ENCODE measurements at places on chromosomes 3 and 15.

DNA sequence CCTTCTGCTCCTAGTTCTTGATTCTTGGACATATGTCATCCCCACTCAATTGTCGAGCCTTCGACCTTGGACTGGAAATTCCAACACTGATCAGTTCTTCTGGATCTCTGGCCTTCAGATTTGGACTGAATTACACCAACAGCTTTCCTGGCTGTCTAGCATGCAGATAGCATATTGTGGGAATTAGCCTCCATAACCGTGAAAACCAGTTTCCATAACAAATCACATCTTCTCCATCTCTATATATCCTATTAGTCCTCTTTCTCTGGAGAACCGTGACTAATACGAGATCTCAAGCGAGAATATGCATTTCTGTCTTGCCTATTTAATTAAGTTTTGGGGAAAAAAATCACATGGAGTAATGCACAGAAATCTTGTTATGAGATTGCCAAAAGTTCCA, 8.8 kb upstream of the BCHE start:
- no peak for DNase-seq

DNA sequence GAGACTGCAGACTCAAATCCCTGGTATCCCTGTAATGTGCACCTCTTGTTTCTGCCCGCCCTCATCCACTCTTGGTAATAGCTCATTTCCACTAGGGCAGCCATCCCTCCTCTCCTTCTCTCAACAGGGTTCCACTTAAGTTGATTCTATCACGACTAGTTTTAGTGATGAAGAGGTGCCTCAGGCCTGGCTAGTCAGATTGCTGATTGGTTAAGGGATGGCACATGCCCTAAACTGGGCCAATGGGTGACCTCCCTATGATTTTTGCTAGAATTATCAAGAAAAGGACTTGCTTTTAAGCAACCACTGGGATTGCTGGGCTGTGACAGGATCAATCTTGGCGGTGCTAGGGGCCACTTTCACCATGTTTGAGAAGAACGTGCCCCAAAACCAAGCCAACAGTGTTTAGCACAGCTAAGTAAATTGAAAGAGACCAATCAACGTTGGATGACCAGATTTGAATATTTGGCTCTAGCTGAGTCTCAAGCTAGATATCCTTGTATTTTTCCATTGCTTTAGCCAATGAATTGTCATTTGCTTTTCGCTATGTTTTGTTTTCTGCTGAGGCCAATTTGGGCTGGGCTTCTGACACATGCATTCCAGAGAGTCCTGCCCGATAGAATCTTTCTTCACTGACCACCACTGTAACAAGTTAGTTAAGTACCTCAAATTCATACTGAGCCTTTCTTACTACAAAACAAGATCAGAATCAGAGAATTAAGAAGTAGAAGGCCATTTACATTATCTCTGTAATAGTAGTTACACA, 131.0 kb downstream of the PDZRN3 start:
- no peak for DNase-seq

- DNase-seq: no peak
Observed at GRCh38 chr15:43939070-43939469, 112.3 kb downstream of the WDR76 start.

DNA sequence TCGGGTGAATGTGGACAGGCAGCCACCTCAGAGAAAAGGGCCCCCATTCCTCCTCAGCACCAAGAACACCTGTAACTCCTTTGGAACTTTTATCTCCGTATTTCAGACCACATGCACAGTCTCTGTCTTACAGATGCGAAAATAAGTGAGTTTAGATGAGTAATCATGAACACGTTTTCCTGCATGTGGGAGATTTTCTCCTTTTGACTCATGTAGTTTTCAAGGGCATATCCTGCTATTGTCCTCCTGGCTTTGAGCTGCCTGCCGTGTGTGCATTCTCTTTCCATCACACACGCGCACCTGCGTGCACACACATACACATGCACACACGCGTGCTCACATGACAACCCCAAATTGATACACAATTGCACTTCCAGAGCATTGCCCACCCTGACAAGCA, 239.2 kb downstream of the GABRG3 start:
- DNase-seq: no peak

- DNase-seq: no peak
Observed at GRCh38 chr3:171204942-171205341, 178.4 kb upstream of the SLC2A2 start.

- DNase-seq: no peak
Observed at GRCh38 chr15:101318147-101318819, 23.2 kb upstream of the SNRPA1 start.

GRCh38 chr3:101009386-101009785, 16.2 kb upstream of the ABI3BP start:
- no peak for DNase-seq

DNA sequence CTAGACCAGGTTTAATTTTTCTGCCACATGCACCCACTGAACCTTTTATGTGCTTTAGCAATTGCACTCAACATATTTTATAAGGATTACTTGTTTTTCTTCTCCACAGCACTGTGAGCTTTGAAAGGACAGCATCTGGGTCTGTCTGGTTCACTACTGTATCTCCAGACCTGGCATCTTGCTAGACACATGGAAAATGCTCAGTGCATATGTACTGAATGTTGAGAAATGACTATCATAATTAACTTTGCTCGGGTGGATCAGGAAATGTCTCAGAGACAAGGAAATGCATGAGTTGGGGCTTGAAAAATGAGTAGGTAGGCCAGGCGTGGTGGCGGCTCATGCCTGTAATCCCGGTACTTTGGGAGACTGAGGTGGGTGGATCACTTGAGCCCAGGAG, 40.2 kb downstream of the DOCK3 start:
- no peak for DNase-seq

GRCh38 chr15:66619152-66619903, 53.5 kb upstream of the LCTL start:
- peak; percentile 30 for DNase-seq

DNA sequence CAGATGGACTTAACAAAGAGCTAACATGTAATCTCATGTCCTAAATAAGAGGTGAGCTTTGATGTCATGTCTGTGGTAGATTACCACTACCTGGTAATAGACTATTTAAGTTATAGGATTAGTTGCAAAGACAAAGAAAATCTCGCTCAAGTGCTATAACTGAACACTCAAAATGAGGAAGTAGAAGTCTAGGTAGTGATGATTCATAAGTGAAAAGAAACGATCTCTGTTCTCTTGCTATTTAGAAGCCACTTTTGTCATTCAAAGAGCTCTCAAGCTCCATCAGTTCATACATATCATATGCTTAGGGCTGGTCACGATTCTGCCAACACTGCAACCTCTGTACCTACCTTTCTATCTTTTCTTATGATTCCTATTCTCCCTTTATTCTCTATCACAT, 110.9 kb downstream of the EDEM1 start:
- DNase-seq: no peak

GRCh38 chr3:114624571-114625181, 330.8 kb downstream of the TIGIT start:
- DNase-seq: peak; percentile 97

DNA sequence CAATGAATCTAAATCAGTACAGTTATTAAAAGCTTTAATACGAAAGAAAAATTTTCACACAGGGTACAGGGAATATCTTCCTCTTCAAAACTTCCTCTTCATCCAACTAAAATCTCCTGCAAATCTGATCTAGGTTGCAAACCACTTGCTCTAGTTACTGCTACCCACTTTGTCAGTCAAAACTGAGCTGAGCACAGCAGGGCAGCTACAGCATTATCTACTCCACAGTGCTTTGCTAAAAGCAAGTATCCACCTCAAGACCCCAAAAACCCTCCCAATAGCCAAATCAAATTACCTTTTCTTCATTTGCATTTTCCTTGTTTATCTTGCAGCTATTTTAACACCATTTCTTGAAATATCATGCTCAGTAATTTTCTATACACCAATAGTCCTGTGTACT, 14.7 kb downstream of the ZNF280D start:
- no peak for DNase-seq

DNA sequence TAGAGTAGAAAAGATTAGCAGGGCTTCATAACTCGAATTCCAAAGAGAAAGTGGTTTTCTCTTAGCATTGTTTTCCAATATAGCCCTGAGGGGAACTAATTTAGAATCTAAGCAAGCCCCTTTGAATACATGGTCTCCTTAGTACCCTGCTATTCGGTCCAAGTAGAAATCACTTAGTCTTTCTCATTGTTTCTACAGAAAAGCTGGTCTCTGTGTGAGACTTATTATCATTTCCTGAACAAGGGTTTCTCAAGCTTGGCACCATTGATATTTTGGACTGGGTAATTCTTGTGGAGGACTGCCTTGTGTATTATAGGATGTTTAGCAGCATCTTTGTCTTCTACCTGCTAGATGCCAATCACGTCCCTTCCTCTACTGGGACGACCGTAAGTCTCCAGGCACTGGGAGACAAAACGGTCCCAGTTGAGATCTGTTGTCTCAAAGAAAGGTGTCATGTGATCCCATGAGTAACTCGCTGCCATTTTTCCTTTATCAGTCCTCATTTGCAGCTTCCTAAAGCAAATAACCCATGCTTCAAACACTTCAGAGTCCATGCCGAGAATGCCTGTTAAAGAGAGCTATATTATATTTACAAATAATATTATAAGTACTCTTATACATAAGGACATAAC, 230.7 kb upstream of the SLCO3A1 start:
- DNase-seq: no peak

DNA sequence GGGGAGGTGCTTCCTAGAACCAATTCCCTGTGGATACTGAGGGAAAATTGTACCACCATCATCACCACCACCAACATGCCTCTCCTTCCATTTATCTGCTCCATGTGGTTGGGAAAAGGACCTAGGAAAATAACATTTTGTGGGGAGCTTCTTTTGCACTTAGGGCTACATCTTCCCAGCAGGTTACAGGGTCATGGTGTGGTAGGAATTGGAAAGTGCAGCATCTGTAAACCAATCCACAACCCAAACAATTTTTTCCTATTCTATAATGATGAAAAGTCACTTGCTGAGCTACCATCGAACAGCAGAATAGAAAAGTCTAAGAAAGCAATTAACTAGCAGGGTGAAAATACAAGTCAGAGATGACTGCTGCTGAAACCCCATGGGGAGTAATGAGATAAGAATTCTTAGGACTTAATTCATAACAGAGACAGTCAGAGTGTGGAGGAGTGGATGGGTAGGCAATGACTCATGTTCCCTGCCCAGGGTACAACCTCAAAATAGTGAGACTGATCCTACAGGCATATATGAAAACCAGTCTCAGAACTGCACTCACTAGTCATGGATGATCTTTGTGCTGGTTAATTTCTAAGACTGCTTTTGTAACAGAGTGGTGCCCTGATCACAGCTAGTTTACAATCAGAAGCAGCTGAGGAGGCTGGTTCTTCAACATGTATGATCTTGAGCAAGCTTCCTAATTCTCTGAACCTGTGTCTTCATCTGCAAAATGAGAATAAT, 38.1 kb upstream of the LEKR1 start:
- no peak for DNase-seq

- no peak for DNase-seq
Observed at GRCh38 chr3:73504239-73504638, 120.5 kb downstream of the PDZRN3 start.

DNA sequence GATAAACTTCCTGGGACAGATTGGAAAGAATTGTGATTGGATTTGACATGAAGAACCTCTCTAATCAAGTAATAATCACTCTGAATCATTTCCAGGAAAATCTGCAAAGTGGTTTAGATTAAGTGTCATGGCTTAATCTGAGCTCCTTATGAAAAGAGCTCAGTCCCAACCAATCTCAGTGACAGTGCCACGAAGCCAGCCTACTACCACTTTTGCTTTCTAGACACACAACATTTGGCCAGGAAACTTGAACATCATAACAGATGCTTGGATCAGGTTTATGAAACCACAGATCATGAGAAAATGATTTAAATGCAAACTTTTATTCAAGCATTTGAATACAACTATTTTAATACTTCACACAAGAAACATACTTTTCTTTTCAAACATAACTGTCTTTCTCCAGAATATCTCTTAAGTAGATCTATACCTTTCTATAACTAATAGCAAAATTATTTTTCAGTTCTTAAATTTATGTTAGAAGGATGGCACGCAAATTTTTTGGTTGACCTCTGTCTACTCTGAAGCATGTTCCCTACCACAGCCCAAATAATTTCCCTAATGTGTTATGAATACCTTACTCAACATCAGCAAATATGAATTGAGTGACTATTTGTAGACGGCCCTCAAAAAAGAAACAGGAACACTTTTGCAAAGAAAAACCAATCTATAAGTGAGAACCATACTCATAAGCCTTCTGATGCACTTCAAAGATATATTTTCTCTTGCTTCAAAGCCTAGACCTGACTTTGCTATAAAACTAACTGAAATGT, 495.0 kb upstream of the ZNF385D start:
- no peak for DNase-seq

- DNase-seq: no peak
Observed at GRCh38 chr3:46221391-46221790, 13.3 kb upstream of the CCR1 start.
